ENCODE measurements at places on chromosomes 1 and 21.

- no peak for DNase-seq
These were observed 84.2 kb downstream of the SPATA46 start for GRCh38 chr1:162292422-162292849.

DNA sequence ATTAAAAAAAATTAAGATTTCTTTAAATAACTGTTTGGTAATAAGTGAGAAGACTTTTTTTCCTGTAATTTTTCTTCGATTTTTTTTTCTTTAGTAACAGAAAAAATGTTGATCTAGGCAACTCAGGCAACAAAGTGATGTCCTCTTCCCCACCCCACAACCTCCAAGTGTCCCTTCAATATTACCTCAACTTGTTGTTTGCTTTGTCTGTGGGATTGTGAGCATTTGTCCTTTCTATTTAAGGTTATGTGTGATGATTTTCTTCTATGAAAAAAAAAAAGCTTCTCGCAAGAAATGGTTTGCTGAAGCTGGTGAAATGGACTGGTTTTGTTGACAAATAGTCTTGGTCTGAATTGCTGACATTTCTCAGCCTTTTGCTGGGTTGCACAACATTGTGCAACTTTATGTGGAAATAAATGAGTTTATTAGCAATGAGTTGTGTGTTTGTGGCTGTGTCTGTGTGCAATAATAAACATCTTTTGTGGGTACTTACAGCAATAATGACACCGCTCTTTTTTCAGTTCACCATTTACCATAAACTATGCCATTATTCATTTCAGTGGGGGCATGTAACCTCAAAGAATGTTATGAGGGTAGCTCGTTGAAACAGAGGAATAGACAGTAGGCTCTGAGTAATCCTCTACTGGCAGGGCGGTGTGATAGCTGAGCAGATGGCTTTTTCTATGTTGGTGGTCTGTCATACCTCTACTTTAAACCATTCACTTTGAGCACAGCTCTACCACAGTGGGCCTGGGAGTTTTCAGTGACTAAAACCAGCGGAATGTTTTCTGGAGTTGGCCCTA lies 218.4 kb downstream of the HLX start:
- DNase-seq = peak; percentile 74

- peak; percentile 50 for DNase-seq
These were observed 22.4 kb upstream of the ADGRB2 start for GRCh38 chr1:31786366-31787060.

DNA sequence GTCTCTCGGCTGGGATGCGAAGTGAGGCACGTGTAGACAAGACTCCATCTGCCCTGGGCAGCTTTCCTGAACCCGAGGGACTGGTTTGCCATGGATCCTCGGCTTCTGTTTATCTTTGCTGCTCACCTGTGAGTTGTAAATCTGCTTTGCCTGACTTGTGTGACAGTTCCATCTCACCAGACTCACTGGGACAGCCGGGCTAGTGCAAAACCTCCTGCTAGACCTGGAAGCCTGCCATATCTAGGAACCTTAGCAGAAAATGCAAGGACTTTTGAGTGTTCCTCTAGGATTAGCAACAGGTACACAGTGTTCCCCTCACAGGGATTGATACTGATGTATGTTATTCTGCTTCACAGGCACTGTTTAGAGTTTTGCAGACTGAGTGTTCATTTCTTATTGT lies 218.6 kb downstream of the URB2 start:
- no peak for DNase-seq

- DNase-seq = peak; percentile 30
These were observed 103.5 kb upstream of the TLR5 start for GRCh38 chr1:223246476-223247112.

DNA sequence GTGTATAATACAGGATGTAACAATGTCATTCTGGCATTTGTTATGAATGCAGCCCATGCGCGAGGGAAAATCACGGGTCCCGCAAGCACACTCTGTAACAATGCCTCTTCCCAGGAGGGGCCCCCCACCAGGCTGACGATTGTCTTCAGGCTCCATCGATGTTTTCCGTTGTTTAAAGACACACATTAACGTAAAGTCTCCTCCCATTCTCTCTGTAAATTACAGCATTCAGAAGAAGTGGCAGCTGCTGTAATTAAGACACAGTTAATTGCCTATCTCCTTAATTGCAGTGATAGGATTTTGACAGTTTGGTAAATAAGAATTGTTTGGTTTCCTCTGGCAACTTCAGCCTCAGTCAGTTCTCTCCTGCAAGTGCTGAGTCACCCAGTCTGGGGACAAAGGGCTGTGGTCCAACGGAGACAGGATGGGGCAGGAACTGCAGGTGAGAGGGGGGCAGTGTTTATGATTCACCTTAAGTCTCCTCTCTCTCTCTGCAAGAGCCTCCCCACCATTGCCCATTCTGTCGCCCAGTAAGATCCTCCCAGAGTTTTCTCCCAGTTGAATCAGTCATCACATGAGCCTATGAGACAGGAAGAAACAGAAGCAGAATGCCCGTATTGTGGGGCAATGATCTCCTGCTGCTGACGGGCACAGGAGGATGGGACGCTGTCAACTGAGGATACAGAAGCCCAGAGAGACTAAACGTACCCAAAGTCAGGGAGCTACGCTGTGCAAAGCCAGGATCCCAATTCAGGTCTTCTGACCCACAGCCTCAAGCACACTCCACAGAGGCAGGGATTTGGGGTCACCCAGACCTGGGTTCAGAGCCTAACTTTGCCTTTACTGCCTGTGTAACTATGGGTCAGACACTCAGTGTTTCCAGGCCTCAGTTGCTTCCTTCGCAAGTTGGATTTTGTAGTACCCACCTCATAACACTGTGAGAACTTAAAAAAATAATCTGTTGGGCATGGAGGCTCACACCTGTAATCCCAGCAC lies 110.0 kb downstream of the ADSS2 start:
- peak; percentile 87 for DNase-seq

GRCh38 chr21:28177124-28177523 lies 815.6 kb downstream of the LTN1 start:
- DNase-seq = no peak

- no peak for DNase-seq
These were observed 58.5 kb downstream of the RUSC1 start for GRCh38 chr1:155379180-155379579.

DNA sequence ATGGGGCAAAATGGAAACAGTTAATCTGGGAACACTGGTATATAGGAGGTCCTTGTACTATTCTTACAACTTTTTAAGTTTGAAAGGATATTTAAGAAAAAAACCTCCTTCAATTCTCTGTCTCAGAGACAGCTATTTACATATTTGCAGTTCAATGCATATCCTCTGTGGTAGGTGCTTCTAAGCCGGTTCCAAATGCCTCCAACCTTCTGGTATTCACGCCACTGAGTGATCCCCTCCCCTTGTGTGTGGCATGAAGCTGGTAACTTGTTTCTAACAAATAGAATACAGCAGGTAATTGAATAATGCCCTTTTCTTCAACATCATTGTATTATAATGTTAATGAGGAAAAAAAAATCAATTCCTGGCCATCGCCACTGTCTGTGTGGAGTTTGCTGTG lies 91.2 kb downstream of the PROX1 start:
- DNase-seq = no peak

DNA sequence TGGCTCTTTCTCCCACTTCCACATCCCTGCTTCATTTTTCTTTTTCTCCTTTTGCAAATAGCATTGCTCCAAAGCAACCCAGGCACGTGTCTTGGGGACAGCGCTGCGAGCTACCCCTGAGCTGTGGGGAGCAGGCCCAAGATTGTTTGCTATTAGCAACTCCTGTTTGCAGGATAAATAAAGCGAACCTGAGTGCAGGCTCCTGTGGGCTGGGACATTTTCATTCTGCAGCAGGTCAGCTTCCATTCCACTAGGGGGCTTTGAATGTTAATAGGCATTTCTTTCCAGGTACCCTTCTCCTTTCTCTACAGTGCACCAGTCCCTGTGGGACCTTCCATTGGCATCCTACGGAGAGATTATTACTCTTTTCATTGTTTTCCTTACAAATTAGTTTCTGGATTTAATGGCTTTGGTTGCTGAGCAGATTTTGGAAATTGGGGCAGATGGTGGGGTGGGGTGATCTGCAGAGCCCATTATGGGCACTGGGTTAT lies 54.0 kb downstream of the OLFML3 start:
- DNase-seq = no peak

- no peak for DNase-seq
These were observed 22.9 kb downstream of the CBR1 start for GRCh38 chr21:36092681-36093080.

GRCh38 chr21:45643021-45643980 lies at the start of gene PCBP3:
Gene PCBP3, plus strand, starts transcription at chr21:45643725. Its CDS starts 206,361 bp downstream, at chr21:45850086.
- peak; percentile 98 for DNase-seq

DNA sequence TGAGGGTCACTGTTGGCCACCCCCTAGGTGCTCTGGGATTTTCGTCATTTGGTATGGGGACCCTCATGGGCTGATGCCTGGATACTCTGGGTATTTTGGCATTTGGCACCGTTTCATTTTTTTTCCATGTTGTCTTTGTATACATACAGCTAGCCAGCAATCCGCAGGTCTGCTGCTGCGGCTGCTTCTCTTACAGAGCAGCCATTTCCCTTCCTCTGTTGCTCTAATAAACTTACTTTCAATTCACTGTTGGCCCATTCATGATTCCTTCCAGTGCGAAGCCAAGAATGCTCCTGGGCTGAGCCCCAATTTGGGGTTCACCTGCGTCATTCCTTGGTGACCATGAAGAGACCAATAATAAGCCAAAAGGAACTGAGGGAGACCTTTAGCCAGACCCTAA lies 21.5 kb downstream of the GON4L start:
- DNase-seq = no peak

DNA sequence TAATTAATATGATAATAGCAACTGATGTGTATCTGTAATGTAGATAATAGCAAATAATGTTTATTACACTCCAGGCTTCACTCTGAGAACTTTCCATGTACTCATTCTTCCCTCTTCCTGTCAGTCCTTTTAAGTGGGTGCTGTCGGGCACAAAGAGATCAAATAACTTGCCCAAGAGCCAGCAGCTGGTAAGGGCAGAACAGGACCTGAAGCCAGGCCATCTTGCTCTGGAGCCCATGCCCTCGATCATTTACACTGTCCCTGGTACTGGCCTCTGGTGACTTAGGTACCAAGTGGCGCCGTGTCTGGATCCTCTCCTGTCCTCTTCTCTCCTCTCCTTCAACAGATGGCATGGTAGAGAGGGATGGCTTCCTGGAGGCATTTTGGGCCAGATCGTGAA lies 97.2 kb downstream of the VPS13D start:
- no peak for DNase-seq

DNA sequence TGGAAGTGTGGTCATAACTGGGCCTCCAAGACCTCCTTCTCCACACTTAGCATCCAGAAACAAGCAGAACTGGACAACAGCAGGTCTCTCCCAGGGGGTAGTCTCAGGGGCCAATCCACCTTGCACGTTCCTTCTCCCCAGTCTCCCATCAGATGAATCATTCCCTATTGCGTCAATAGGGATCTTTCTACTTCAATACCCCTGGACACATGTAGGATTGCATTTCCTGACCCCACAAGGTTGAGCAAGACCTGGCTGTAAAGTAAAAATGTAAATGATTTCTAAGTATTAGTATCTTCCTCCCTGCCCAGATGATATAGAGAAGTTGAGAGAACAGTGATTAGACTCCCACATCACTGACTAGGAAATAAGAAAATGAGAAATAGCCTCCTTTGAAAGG lies 224.5 kb upstream of the CSF3R start:
- no peak for DNase-seq

DNA sequence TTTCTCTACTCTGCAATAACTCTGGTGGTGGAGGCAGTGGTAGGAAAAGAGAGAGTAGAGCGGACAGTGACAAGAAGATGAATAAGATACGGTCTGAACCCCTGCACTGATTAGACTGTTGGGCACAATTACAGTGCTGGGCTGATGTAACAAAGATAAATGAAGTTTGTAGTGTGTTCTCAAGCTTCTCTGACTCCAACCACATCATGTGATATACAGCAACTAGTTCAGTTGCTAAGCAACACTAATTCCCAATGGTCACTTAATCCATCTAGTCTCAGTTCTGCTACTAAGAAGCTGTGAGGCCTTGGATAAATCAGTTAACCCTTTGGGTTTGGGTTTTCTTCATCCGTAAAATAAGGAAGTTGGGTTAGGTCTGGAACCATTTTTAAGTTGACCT lies 17.3 kb downstream of the DDR2 start:
- no peak for DNase-seq

DNA sequence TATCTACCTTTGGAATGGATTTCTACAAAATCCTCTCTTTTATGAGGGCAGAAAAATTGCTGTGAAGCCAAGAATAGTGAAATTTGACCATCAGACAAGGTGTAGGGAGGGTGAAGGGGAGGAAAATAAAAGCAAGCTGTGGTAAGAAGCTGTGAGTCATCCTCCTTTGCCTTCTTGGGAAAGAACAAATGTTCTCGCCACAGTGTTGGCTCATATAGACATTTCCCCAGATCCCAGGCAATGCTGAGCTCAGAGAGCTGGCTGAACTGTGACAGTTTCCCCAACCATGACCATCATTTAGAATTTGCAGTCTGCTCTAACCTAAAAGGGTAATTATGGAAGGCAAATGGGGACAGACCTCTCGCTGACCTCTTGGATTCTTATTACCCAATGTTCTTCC lies 235.4 kb downstream of the PBX1 start:
- DNase-seq = peak; percentile 69

- DNase-seq = peak; percentile 83
These were observed 19.7 kb downstream of the RCC2 start for GRCh38 chr1:17419626-17420328.

- DNase-seq = no peak
These were observed 116.3 kb upstream of the HP1BP3 start for GRCh38 chr1:20903437-20903836.

DNA sequence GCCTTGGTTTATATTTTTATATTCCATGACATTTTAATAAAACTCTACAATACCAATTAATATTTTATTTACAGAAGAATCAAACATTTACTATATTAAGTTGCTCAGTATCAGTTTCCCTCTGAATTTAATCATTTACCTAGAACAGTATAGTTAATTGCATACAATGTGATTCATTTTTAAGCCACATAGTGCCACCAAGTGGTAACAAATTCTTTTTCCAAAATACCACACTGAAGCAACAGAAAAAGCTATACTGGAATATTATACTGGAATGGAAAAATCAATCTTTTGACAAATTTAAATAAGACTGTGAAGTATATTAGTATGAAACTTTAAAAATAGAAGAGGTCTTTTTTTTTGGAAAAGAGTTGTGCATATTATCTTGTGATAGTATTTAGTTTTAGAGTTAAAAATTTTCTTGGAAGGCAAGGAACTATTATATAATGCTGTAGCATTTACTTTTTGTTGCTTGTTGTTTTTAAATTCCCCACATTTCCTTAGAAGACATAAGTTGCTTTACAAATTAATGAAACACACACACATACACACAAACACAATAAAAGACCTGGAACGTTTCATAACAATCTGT lies 57.3 kb downstream of the ZNF644 start:
- DNase-seq = no peak

- no peak for DNase-seq
These were observed 38.6 kb downstream of the EIF2B3 start for GRCh38 chr1:44947774-44948311.

All from islet precursor cell (in vitro differentiated cells).